ENCODE measurements at places on chromosomes 6 and 20.
A peak's percentile ranks its signal among the peaks of the same experiment; 100 is the strongest.

DNA sequence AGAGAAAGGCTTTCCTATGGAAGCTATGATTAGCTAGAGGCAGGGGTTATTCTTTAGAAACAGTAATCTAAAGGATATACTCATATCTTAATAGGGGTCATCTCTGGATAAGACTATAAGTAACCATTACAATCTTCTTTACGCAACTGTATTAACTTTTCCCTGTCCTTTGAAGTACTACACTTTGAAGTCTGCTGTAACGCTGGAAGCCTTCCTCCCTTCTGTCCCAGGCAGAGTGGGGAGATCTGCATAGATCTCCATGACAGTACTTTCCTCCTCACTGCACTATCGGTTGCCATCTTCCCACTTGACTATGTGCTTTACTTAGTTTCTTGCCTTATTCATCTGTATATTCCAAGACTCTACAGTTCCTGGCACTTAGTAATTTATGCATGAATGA lies 20.1 kb downstream of the SLC35B3 start:
- no peak for DNase-seq

DNA sequence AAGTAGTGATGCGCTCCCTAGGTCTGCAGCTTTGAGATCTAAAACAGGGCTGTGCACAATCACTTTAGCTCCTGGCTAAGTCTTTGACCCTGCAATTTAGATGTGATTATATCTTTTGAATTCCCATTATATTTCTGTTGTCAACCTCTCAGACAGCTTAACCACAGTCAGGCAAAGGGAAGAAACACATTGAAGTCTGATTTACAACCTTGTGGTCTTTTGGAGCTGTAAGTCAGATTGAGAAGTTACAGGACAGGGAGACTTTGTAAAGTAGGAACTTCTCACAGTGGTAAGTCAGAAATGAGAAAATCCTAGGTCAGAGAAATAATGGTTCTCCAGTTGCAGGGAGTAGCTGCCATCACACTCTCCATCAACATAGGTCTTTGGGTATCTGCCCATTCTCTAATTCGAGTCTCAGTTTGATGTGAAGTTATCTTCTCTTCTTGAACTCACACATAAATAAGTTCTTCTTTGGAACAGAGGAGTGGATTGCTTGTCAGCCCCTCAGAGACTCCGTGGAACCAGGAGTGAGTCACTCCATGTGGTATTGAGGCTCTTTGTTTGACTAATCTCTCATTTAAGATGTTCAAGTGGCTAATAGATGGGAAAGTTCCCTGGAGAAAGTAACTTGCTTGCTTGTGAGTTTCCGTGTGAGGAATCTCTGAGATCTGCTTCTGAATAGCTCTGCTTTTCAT lies 35.0 kb upstream of the SGK1 start:
- DNase-seq = peak; percentile 61

DNA sequence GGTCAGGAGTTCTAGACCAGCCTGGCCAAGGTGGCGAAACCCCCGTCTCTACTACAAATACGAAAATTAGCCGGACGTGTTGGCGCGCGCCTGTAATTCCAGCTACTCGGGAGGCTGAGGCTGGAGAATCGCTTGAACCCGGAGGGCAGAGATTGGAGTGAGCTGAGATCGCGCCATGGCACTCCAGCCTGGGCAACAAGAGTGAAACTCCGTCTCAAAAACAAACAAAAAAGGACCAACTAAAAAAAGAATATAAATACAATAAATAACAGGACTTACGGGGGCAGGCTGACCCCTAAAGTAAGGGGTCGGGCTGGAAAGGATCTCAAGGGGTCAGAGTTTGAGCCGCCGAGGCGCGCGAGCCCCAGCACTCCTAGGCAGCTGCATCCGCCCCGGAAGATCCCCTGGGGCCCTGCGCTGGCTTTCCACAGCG lies 509 bp upstream of the TPD52L2 start:
- DNase-seq = no peak

- DNase-seq = no peak
Observed at GRCh38 chr6:35199866-35200265, 13.9 kb upstream of the SCUBE3 start.

GRCh38 chr6:161434921-161435747 lies 161.3 kb upstream of the AGPAT4 start:
- DNase-seq = peak; percentile 85

GRCh38 chr6:46773201-46773855 lies 19.9 kb upstream of the MEP1A start:
- DNase-seq = no peak

- DNase-seq = no peak
Observed at GRCh38 chr6:160004018-160004417, 35.1 kb downstream of the IGF2R start.

DNA sequence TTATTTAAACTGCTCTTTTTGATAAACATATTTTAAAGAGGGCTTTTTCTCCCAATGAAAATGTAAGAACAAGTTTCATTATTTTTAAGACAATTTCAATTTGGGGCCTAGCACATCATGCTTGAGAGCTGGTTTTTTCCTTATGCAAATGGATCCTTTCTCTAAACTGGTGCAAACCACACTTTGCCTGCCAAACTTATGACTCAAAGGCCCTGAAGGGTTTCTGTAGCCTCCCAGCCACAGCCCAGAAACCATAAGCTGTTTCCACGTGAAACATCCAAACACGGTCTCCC lies 451 bp upstream of the HSF2 start:
- DNase-seq = no peak

- DNase-seq = no peak
Observed at GRCh38 chr6:42105156-42105648, 37.2 kb downstream of the C6orf132 start.

DNA sequence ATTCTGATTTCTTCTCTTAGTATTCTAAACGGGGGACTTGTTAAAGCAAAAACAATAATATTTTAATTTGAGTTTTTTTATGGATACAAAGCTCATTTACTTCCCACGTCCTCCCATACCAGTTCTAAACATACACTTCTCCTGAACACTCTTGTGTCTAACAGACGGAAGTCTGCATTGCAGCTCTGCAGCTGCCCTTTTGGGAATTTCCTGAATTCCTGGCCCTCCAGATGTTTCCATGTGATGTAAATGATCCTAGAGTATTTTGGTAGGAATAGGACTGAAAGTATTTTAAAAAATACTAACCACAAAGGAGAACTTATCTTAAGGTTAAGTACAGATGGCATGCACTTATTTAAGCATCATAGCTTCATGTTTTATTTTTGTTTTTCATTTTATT lies 886.7 kb downstream of the TBC1D32 start:
- no peak for DNase-seq

DNA sequence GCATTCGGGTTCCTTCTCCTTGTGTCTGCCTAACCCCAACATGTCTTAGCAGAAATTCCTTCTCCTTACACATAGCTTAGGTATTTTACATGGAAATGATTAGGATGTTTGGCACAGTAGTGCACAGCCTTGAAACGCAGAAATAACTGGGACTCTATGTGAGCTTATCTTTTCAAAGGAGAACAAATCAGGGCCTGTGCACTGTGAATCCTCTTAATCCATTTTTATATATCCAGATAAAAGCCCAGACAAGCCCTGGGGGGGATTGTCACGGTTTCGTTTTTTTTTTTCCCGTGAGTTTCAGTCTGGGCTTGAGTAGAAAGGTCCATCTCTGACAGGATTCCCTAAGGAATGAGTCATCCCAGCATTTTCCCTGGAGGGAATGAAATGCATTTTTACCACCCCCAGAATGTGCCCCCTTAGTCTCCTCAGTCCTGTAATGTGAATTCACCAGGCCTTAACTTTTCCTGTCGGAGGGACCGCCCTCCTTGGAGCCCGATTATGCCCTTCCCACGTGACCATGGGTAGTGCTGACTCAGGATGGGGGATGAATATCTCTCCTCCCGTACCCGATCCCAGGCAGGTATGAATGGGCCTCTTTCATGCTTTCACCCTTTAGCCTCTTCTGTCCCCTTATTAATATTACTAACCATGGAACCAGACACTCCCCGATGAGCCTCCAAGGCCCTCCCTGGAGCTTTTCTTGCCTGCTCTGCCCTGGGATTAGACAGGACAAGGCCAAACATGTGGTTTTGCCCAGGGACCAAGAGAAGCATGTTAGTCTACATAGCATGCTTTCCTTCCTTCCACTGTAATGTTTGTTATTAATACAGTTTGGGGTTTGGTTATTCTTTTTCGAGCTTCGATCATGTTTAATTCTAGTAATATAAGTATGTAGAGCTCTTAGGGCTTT lies 23.9 kb upstream of the NAA20 start:
- peak; percentile 93 for DNase-seq

GRCh38 chr6:33633462-33634158 lies 12.5 kb downstream of the ITPR3 start:
- peak; percentile 80 for DNase-seq

GRCh38 chr6:139369068-139369467 lies 5.4 kb downstream of the CITED2 start:
- DNase-seq = no peak

DNA sequence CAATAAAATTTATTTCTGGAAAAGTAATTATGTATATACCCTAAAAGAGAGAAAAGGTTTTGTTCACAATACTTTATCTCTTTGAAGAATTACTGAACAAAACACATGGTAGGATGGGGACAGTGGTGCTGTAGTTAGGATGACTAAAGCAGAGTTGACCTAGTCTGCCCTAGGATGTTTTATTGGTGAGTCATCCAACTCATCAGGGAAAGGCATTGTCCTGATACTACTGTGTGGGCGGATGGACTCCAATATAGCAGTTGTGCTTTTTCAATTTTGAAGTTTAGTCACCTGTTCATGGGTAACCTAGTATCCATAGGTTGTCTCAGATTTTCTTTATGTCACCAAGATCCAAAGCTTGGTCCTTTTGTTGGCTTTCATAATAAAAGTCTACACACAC lies 53.3 kb upstream of the EYS start:
- no peak for DNase-seq

- no peak for DNase-seq
Observed at GRCh38 chr20:4183361-4183760, 168.0 kb upstream of the RNF24 start.

DNA sequence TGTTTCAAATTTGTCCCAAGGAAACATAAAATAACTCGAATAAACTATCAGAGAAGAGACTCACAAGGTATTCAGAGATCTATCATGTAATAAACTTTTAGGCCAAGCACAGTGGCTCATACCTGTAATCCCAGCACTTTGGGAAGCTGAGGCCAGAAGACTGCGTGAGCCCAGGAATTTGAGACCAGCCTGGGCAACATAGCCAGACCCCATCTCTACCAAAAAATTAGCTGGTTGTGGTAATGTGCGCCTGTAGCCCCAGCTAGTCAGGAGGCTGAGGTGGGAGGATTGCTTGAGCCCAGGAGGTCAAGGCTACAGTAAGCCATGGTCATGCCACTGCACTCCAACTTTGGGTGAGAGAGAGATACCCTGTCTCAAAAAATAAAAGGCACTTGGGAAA lies 79.2 kb upstream of the GCM1 start:
- no peak for DNase-seq

DNA sequence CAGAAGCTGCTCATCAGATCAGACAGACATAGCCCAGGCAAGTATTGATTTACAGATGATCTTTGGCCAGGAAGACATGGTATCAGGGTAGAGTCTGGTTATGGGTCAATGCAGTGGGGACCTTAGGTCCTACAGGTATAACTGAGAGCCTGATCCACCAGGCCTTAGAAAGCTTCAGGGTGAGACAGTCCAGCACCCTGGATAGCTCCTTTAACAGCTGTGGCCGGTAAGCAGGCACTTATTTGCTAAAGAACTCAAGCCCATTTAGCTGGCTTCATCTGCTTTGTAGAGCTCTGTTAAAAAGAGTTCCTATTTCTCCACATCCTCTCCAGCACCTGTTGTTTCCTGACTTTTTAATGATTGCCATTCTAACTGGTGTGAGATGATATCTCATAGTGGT lies 39.6 kb downstream of the ESR1 start:
- DNase-seq = peak; percentile 15

DNA sequence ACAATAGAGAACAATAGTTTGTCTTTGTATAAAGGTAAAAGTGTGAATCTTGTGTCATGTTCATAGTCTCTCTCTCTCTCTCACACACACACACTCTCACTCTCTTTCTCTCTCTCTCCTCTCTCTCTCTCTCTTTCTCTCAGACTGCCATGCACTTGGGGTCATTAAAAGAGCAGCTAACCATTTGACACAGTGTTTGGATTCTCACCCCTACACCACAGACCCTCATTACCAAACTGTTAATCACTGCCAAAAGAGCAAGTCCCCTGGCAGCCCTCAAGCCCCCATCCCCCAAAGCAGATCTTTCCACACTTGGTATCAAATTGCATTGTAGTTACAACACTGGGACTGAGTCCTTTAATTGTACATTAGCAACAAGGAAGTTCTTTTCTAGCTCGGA lies 305.8 kb upstream of the RSPO3 start:
- DNase-seq = no peak

GRCh38 chr6:31222496-31222895 lies 49.4 kb downstream of the HLA-C start:
- DNase-seq = no peak

GRCh38 chr6:33029328-33030184 lies 20.2 kb upstream of the HLA-DOA start:
- no peak for DNase-seq

DNA sequence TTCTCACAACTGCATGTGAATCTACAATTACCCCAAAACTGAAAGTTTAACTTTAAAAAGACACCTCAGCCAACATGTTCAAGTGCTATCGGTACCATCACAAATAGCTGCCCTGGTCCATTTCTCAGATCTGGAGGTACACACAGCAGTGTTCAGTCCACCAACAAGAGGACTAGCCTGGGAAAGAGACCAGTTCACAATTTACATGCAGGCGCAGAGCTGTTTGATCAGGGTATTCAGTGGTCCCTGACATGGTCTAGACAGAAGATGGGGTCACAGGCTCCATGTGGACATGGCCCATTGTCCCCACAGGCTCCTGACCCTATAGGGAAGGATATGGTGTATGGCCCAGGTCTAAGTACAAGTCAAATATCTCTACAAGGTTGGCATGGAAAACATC lies 15.6 kb upstream of the TGM6 start:
- DNase-seq = no peak

GRCh38 chr20:905396-905961 lies 10.7 kb downstream of the ANGPT4 start:
- no peak for DNase-seq

GRCh38 chr6:28863604-28864325 lies 60.0 kb downstream of the TRIM27 start:
- DNase-seq = peak; percentile 83

GRCh38 chr20:37727957-37728634 lies 34.3 kb downstream of the CTNNBL1 start:
- DNase-seq = no peak

DNA sequence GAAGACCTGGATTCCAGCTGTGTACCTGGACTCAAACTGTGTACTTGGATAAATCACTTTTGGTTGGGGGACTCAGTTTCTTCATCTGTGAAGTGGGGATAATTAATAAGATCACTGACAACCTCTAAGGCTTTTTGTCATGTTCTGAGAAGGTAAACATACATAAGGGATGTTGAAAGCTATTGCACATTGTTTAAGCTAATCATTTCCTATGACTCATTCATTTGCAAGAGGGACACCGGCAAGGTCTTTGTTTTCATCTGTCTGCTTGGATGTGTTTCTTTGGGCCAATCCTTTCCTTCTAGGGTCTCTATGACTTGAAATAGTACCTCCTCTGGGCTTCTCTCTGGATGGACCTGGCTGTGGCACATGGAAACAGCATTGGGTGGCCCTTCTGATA lies 6.8 kb downstream of the PROKR2 start:
- no peak for DNase-seq

- no peak for DNase-seq
Observed at GRCh38 chr20:49984426-49985153, 1.8 kb downstream of the SNAI1 start.

- DNase-seq = no peak
Observed at GRCh38 chr6:109118337-109118736, 23.0 kb downstream of the CEP57L1 start.
